ENCODE measurements at places on chromosomes 6 and 20. TPM values are rescaled to one million over a fixed set of nuclear protein-coding genes. Genes with fewer than 3 reads are reported as not detected.
A peak's percentile ranks its signal among the peaks of the same experiment; 100 is the strongest.

GRCh38 chr6:142384519-142385254 lies 82.9 kb downstream of the ADGRG6 start:
- no peak for DNase-seq
- H3K27me3 ChIP-seq: no peaks in the 10 kb centered on the region
- no peaks in the 10 kb centered on the region for H3K36me3 ChIP-seq
- no peak overlapping the region for H3K27ac ChIP-seq
- H3K4me1 ChIP-seq: no peaks in the 10 kb centered on the region

The SLC17A1 gene
- total RNA-seq: 0.19 TPM

DNA sequence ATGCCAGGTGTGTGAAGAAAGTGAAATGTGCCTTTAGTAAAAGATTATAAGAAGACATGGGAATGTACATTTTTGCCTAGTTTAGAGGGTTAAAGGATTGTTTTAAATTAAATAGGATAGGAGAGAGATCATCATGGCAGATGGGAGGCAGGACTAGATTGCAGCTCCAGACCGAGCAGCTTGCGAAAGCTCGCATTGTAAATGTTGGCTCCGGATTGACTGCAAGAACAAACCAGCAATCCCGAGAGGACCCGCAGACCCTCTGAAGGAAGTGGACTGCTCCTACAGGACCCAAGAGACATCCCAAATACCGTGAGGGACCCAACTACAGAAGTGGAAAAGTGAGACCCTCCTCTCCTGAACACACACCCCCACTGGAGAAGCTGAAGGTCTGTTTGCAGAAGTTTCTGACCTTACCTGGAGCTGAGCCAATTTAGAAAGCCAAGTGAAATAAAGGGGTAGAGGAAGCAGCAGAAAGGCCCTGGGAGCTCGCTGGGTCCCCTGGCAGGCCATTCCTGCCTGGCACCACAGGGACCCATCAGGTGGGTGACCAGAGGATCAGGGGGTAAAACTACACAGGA lies 30.0 kb upstream of the TPD52L1 start:
- no peak for DNase-seq
- H3K4me1 ChIP-seq: no peaks in the 10 kb centered on the region
- H3K36me3 ChIP-seq: no peaks in the 10 kb centered on the region
- no peaks in the 10 kb centered on the region for H3K27me3 ChIP-seq

The FAM83C gene
- not detected for total RNA-seq

GRCh38 chr20:61785567-61785816 lies 280.2 kb downstream of the TAF4 start:
- H3K36me3 ChIP-seq: no peaks in the 10 kb centered on the region
- H3K4me3 ChIP-seq: no peak overlapping the region
- no peak overlapping the region for H3K27ac ChIP-seq
- no peaks in the 10 kb centered on the region for H3K4me1 ChIP-seq
- DNase-seq: no peak

GRCh38 chr6:26205161-26205624 lies 118.0 kb downstream of the HFE start:
- H3K27ac ChIP-seq: peak overlapping the region; percentile 82
- peak overlapping the region; percentile 48 for H3K4me3 ChIP-seq
- H3K36me3 ChIP-seq: no peaks in the 10 kb centered on the region

The PAK5 gene
- total RNA-seq: not detected

The HLA-DPB1 gene
- 14.5 TPM for total RNA-seq

- no peaks in the 10 kb centered on the region for H3K27me3 ChIP-seq
- no peaks in the 10 kb centered on the region for H3K36me3 ChIP-seq
- no peak overlapping the region for H3K4me3 ChIP-seq
- DNase-seq: no peak
These were observed 164.3 kb upstream of the TFAP2D start for GRCh38 chr6:50549026-50549425.

GRCh38 chr6:110488606-110489190 lies 12.3 kb upstream of the SLC22A16 start:
- H3K27ac ChIP-seq: no peak overlapping the region
- no peaks in the 10 kb centered on the region for H3K4me1 ChIP-seq
- H3K4me3 ChIP-seq: no peak overlapping the region
- no peaks in the 10 kb centered on the region for H3K27me3 ChIP-seq
- DNase-seq: no peak
- no peaks in the 10 kb centered on the region for H3K36me3 ChIP-seq

GRCh38 chr20:44910690-44911262 lies 916 bp downstream of the PABPC1L start:
- no peak for DNase-seq
- no peaks in the 10 kb centered on the region for H3K27me3 ChIP-seq
- H3K36me3 ChIP-seq: peaks cover 27% of the 10 kb centered on the region
- H3K4me1 ChIP-seq: peaks cover 19% of the 10 kb centered on the region

GRCh38 chr6:162289972-162290371 lies 437.6 kb downstream of the PRKN start:
- H3K27me3 ChIP-seq: no peaks in the 10 kb centered on the region
- H3K27ac ChIP-seq: no peak overlapping the region
- H3K4me3 ChIP-seq: no peak overlapping the region
- no peaks in the 10 kb centered on the region for H3K36me3 ChIP-seq
- no peaks in the 10 kb centered on the region for H3K4me1 ChIP-seq

DNA sequence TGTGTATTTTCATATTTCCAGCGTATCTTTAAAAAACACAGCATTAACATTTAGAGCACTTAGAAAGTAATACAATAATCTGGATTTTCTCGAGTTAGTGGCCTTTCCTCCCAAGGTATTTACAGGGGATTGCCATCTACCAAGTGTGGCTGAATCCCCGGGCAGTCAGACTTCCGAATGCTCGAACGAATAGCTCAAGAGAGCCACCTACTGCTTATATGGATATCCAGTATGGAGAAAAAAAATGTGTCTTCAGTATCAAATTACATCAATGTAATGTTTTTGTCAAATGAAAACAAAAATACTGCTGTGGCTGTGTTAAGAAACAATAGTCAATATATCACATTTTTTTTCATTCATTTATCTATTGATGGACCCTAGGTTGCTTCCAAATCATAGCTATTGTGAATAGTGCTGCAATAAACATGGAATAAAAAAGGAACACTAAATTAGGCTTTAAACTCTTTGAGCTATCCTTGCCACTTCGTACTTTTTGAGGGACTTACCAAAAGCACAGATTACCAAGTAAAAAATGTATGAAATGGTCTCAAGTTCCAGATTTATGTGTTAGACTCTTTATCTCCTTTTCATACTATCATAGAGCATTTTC lies 654.5 kb upstream of the PTCHD4 start:
- no peaks in the 10 kb centered on the region for H3K27me3 ChIP-seq
- H3K36me3 ChIP-seq: no peaks in the 10 kb centered on the region
- no peak for DNase-seq
- no peaks in the 10 kb centered on the region for H3K4me1 ChIP-seq
- no peak overlapping the region for H3K4me3 ChIP-seq

GRCh38 chr6:34459899-34460593 lies 5.8 kb upstream of the PACSIN1 start:
- H3K4me3 ChIP-seq: no peak overlapping the region
- no peaks in the 10 kb centered on the region for H3K4me1 ChIP-seq
- peak; percentile 55 for DNase-seq
- peaks cover under 1% of the 10 kb centered on the region for H3K27me3 ChIP-seq
- no peaks in the 10 kb centered on the region for H3K36me3 ChIP-seq
- H3K27ac ChIP-seq: no peak overlapping the region

The KCTD20 gene
- total RNA-seq: 38.9 TPM

GRCh38 chr20:63653974-63654668 lies 897 bp upstream of the STMN3 start:
- peaks cover 50% of the 10 kb centered on the region for H3K4me1 ChIP-seq
- H3K27ac ChIP-seq: peak overlapping the region; percentile 49
- H3K4me3 ChIP-seq: peak overlapping the region; percentile 23
- no peak for DNase-seq

DNA sequence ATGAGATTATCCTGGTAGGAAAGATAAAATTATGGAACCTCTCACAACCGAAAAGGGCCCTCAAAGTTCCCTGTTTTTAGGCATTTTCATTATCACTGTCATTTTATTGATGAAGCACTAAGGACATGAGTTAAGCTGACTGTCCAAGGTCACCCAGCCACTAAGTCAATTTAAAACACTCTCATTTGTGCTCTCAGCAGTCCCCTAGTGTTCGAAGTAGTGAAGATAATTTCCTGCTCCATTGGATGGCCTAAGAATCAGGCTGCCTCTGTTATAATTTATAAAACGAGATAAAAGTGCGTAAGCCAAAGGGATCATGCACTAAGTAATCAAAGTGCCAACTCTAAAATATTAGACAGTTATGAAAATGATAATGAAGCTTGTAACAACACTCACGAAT lies 169.1 kb downstream of the KIF16B start:
- H3K4me1 ChIP-seq: no peaks in the 10 kb centered on the region
- DNase-seq: no peak
- no peak overlapping the region for H3K27ac ChIP-seq

DNA sequence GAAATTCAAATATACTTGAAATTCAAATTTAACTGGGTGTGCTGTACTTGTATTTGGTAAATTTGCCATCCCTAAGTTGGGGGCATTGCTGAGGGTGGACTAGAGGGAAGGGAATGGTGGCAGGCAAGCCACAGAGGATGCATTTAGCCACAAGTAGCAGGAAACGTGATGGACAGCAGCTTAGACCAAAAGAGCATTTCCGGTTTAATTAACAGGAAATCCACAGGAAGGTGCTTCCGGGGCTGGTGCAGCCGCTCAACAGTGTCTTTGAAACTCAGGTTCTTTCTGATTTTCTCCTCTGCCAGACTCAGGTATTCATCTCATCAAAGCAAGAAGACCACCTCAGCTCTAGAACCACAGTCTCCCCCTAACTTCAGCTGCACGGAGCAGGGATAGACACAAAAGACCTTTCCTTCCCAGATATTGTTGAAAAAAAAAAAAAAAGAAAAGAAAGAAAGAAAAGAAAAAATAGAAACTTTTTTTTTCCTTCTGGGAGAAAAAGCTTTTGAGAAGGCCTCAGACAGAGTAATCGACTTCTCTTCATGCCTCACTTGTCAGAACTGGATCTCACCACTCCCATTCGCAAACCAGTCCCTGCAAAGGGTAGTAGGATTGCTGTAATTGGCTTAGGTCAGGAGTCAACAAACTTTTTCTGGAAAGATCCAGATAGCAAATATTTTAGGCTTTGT lies 8.0 kb upstream of the BCAS1 start:
- H3K36me3 ChIP-seq: no peaks in the 10 kb centered on the region
- no peaks in the 10 kb centered on the region for H3K27me3 ChIP-seq
- no peak overlapping the region for H3K4me3 ChIP-seq
- peaks cover 17% of the 10 kb centered on the region for H3K4me1 ChIP-seq
- peak; percentile 14 for DNase-seq
- H3K27ac ChIP-seq: no peak overlapping the region

The TSPYL4 gene
- total RNA-seq: 23.0 TPM

The GGTLC1 gene
- total RNA-seq: not detected

- DNase-seq: no peak
- H3K27me3 ChIP-seq: no peaks in the 10 kb centered on the region
- H3K36me3 ChIP-seq: no peaks in the 10 kb centered on the region
- H3K4me3 ChIP-seq: no peak overlapping the region
- no peak overlapping the region for H3K27ac ChIP-seq
These were observed 8.8 kb downstream of the MDFI start for GRCh38 chr6:41647061-41647511.

Data from CD4-positive, alpha-beta memory T cell (primary cell).